Tibial nerve (tissue), 4 donors: ENCODE measurements at places on chromosomes 1 and 21.

DNA sequence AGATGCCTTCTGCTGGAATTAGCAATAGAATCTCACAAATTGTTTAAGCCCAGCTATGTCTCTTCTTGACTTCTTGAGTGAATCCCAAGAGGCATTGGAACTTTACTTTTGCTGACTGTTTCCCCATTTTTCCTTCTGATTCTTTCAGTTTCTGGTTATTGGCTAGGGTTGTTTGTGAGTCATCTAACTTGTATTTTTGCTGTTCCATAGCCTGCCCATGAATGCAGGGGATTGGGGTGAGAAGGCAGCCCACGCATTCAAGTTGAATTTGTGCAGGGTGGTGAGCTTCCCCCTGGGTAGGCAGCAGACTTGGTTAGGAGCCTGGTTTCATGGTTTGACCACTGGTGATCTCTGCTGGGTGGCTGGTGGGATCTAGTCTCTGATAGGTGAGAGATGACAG lies 10.4 kb upstream of the KLF17 start:
- DNase-seq = no peak

- DNase-seq = no peak
Observed at GRCh38 chr1:63523738-63524137, 413 bp downstream of the EFCAB7 start.

- no peak for DNase-seq
Observed at GRCh38 chr21:45220714-45221490, 66.8 kb downstream of the POFUT2 start.

DNA sequence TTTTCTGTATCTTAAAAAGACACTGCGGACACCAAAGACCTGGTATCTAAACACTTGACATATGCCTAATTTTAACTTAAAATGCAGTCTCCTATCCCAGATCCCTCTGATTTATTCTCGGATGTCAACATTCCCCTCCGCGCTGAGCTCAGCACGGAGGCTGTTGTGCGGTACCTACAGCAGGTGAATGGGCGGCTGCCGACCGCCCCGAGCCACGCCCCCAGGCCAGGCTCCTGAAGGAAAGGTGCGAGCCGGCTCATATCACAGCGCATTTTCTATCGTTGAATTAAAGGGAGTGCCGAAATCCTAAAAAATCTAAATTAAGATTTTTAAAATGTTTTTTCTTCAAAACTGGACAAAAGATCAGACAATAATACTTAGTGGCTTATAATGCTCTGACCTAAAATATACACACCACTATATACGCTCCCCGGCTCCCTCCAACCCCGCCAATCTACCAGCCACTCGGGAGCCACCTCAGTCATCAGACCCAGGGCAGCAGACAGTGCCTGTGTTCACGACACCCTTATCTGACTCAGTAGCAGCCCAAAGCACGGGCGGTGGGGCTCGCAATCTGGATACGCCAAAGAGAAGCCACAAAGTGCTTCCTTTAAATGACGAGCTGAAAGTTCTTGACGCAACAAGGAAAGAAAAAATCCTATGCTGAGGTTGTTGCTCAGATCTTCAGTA lies 4.1 kb downstream of the WRAP73 start:
- DNase-seq = no peak

- no peak for DNase-seq
Observed at GRCh38 chr21:44579056-44579832, 1.2 kb downstream of the KRTAP10-5 start.

- DNase-seq = no peak
Observed at GRCh38 chr1:21517161-21517589, 8.0 kb downstream of the ALPL start.

DNA sequence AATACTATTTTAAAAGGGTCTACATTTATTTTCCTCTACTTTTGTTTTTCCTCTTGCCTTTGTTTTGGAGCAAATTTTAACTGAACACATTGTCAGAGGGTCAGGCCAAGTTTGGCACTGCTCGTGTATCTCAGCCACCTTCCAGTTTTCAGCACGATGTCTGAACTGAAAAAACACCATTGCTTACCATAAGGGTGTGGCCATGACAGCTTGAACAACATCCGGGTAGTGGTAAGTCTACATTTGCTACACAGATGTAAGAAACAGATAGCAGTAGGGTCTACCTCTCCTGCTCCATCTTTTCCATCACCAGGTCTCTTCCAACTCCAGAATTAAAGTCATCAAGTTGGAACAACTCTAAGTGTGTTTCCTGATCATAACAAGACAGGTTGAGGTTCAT lies 4.2 kb downstream of the HIVEP3 start:
- DNase-seq = no peak

DNA sequence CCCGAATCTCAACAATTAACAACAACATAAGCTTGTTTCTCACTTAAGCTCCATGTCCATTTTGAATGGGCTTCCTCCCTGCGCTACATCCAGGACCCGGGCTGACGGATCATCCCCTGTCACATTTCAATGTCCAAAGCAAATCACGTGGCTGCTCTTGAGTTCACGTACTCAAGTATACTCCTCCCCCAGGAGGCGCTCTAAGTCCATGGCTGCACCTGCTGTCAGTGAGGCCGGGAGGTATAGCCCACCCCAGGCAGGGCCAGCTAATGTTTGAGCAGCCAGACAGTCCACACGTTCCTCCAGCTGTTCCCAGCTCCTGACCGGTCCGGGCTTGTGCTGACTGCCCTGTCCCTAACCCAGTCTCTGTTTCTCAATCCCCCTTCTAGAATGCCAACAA lies 220.8 kb downstream of the SLC35F3 start:
- DNase-seq = no peak

DNA sequence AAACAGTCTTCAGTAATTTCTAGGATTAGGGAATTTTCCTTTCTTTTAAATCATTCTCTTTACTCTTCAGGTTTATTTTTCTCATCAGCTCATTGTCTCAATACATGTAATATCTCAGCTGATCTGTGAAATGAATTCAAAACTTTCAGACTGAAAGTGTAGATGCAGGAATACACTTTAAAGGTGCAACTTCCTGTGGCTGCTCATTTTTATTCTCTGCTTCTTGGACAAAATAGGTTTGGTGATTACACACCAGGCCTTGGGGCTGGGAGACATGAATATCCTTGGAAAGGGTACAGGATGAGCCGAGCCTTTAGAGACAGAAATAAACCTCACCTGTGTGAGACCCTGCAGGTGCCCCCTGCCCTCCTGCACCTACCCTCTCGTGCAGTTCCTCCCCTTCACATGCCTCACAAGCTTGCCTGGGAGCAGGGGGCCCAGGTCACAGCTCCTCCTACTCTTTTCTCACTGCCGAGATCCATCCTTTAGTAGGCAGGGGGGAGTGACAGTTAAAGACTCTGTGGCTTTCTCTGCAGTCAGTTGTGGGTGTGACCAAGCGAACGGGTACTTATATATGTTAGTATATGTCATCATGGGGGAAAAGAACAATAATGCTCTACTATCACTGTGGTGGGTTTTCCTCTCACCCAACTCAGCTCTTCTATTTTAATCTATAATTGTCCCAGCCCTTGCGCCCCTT lies 23.6 kb downstream of the XCL2 start:
- no peak for DNase-seq

DNA sequence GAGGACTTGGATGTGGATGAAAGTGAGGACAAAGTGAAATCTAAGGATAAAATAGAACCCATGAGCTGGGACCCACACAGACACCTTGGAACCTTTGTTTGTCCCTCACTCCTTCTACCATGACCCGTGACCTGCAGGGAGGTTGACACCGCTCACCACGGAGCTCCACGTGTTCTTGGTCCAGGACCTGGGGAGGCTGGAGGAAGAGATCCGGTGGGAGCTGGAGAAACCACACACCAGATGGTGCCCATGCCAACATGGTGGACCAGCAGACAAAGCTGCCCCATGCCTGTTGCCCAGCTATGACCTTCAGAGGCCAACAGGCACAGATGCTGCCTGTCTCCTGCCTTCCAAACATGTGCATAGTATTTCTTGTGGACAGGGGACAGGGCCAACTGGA lies 721.9 kb downstream of the PTPRU start:
- DNase-seq = no peak

DNA sequence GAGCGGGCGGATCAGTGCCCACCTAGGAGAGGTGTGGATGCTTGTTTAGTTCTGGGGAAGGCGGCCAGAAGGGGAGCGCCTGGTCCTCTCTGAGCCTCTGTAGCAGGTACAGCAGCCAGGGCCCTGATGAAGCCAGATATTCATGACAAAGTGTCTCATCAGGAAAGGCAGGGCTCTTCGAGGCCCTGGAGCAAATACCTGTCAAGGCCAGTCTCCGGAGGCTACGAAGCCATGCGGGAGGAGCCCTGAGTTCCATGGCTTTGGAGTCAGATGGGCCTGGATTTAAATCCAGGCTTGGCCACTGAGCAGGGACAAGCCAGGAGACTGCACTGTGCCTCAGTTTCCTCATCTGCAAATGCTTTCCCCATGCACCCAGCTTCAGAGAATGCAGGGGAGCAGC lies 25.4 kb upstream of the GPR153 start:
- DNase-seq = no peak

- DNase-seq = no peak
Observed at GRCh38 chr1:200021577-200022238, 5.8 kb upstream of the NR5A2 start.

- no peak for DNase-seq
Observed at GRCh38 chr1:12315146-12315545, 85.3 kb downstream of the VPS13D start.

DNA sequence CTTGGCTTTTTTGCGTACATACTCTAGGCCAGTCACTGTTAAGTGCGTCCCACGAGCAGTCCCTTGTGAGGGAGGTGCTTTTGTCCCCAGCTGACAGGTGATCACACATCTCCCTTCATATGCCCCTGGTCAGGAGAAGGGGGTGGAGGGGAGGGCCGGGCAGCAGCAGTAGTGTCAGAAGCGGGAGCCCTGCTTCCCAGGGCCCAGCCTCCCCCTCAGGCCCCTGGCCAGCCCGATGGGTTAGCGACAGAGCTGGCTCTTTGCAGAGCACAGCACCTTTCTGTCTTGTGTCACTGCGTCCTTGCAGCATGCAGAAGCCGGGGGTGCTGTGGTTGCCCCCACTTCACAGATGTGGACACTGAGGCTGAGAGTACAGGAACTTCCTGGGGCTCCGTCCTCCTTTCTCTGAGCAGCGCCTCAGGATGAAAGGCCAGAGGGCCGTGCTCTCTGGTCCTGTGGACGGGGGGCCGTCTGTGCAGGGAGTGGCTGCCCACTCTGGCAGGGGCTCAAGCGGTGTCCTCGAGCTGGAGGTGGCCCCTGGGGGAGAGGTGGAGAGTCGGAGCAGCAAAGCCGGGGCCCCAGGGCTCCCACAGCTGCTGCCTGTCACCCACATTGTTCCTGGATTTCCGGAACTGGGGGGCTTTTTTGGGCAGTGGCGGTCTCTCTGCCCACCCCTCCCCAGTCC lies 5.9 kb downstream of the TMEM201 start:
- DNase-seq = no peak

DNA sequence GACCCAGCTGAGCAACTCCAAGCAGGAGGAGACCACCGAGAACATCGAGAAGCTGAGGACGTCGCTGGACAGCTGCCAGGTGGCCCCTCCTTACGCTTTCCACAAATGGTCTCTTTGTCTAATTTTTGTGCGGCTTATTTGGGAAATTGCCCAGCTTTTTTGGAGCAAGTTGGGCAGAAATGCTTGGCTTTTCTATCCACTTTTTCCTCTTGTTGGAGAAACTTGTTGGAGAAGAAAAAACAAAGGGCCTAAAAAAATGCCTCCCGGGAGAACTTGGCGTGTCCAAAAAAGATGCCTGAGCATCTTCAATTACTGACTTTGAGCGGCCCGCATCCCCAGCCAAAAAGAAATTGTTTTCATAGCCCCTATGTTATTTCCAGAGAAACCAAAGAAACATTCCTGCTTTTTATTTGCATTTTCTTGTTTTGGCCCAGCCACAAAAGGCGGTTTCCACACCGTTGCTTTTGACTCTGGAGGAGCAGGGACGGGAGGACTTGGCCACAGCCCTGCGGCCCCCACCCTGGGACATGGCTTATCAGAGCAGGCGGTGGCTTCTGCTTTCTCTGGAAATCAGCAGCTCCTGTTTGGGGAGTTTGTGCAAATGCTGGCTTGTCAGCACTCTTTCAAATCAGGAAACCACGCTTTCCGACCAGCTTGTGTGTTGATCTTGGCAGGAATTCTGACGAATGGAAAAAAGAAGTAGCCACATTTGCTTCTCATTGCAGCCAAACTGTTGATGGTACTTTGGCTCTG lies 81.2 kb upstream of the EFHD2 start:
- no peak for DNase-seq

- DNase-seq = no peak
Observed at GRCh38 chr1:58779059-58779754, 4.6 kb downstream of the JUN start.

DNA sequence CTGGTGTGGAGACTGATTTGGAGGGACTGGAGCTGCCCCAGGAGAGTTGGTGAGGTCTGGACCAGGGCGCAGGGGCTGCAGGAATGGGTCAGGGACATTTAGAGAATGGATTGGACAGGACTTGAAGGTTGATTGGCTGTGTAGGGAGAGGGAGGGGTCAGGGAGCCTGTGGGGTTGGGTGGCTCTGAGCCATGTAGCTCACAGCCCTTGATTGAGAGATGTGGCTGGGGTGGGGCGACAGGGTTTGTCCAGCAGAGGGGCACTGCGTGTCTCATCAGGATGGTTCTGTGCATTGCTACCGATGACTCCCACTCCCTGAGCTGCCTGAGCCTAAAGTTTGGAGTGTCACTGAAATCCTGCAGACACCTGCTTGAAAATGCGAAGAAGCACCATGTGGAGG lies 12.1 kb downstream of the AZIN2 start:
- DNase-seq = no peak

DNA sequence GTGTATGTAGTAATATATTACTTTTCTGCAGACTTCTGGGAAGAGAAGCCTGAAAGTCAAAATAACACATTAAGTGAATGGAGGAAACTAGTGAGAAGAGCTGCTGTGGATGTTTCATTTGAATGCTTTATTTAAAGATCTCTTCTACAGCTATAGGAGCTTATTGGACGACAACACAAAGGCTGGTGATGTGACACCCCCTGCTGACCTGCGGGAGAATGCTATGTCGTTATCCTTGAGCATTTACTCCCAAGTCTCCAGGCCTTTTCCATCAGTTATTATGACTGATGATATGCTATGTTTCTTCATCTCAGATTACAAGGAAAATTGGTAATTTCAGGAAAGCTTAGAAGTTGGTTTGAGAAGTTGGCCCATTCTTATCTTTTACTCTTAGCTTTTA lies 22.3 kb upstream of the PLA2G4A start:
- no peak for DNase-seq

DNA sequence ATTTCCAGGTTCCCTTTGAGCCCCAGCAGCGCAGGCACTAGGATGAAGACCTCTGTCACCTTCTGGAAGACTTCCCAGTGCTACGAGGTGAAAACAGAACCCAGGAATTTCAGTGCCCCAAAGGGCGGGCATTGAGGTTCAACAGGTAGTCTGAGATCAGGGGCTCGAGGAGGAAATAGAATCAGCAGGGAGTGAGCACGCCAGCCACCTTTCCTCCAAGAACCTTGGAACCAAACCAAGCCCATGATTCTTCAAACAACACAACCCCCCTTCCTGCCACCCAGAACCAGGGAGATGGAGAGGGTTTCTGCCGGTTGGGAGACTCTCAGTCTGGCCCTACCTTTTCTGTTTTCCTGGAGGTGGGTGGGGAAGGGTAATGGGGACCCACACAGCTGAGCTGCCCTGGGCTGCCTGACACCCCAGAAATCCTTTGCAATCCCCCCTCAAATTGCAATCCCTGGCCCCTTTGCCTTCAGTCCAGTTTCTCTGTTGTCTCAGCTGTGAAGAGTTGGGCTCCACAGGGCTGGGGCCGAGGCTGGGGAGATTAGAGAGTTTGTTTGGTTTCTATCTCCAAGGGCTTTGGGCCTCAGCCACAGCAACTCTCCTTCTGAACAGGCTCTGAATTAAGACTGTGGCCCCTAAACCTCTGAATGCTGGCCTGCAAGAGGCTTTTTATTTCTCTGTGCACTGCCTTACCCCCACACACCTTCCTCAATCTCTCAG lies 11.9 kb downstream of the SLC41A1 start:
- no peak for DNase-seq

GRCh38 chr1:34924759-34925555 lies 4.5 kb downstream of the DLGAP3 start:
- peak; percentile 49 for DNase-seq
